Breast epithelium (tissue), 4 donors: ENCODE measurements at places on chromosomes 4 and X.

- no peak for DNase-seq
Observed at GRCh38 chrX:32045149-32045548, 973.3 kb upstream of the FTHL17 start.

DNA sequence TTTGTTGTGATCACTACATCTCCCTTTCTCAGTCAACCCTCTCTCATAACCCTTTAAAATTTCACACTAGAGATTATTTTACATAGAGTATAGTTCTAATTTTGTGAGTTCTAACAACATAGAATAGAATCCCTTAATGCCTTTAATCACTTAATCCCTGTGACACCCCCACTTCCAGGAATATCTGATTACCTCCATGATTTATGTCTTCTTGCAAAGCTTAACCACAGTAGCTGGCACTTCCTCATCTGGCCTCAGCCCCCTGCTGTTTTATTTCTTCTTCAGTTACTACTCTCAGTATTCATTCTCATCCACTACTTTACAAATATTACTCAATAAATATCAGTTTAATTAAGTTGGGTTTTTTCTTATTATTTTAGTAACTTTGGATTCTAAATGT is 340.9 kb downstream of the CENPC start:
- no peak for DNase-seq

GRCh38 chr4:176187624-176188023 is 7.8 kb downstream of the SPATA4 start:
- no peak for DNase-seq

DNA sequence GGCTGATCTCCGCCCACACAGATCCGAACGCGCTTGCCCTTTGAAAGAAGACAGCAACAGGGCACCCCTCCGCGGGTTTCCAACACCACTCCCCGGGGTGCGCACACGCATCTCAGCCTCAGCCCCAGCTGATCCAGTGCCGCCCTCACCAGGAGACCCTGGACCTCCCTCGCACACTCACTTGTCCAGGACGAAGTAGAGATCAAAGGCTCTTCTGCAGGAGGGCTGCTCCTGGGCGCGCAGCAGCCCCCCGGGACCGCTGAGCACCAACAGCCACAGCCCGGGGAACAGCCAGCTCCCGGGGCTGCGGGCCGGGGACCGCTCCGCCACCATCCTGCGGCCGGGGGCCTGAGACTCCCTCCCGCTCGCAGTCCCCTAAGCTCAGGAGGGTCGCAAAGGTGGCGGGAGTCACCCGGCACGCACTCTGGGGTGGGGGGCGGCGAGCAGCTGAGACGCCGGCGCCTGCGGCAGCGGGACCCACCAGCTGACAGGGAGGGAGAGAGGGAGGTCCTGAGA is 743 bp downstream of the ANTXR2 start:
- peak; percentile 52 for DNase-seq

GRCh38 chr4:184306949-184307348 is 89.3 kb upstream of the ENPP6 start:
- no peak for DNase-seq

DNA sequence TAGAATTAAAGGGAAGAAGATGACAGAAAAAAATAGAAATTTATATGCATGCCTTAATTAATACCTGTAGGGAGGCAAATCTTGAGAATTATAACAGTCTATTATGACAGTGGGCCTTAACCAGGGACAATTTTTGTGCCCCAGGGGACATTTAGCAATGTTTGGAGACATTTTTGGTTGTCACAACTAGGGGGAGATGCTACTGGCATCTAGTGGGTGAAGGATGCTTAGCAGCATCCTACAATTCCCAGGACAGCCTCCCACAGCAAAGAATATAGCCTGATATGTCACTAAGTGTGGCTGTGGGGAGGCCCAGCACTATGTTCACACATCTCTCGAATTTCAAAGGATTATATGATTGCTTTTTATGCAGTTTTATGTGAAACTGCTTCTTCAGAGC is 10.5 kb downstream of the GPR82 start:
- DNase-seq: no peak

- DNase-seq: no peak
Observed at GRCh38 chrX:144494074-144494473, 610.2 kb downstream of the UBE2NL start.

GRCh38 chrX:3638280-3638873 is 75.1 kb downstream of the PRKX start:
- DNase-seq: no peak

DNA sequence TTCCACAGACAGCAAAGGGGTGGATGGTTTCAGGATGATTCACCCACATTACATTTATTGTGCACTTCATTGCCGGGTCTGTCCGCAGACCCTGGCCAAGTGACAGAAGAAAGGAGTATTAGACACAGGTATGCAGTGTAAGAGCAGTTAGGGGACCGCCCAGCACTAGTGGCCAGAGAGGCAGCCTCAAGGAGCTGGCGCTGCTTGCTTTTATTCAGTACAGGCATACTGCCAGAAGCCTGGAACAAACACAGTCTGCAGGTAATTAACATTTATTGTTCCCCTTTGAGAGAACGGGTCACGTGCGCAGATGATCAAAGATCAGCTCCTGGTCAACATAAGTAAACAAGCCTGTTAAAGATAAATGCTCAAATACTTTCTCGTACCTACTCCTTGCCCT is 1639.0 kb upstream of the IGFBP7 start:
- DNase-seq: no peak
